Left renal cortex interstitium (tissue), 4 donors: ENCODE measurements at places on chromosomes 16 and 17. TPM values are rescaled to one million over a fixed set of nuclear protein-coding genes. Genes with fewer than 3 reads are reported as not detected.

The KRT13 gene
- 0.40 TPM for polyA plus RNA-seq

The DPEP1 gene
- 24.5 TPM for polyA plus RNA-seq

The MYL4 gene
- 4.1 TPM for polyA plus RNA-seq

The CLEC18A gene
- 91.8 TPM for polyA plus RNA-seq

The NHERF2 gene
- 184 TPM for polyA plus RNA-seq
